ENCODE measurements at places on chromosomes 5 and 9.

DNA sequence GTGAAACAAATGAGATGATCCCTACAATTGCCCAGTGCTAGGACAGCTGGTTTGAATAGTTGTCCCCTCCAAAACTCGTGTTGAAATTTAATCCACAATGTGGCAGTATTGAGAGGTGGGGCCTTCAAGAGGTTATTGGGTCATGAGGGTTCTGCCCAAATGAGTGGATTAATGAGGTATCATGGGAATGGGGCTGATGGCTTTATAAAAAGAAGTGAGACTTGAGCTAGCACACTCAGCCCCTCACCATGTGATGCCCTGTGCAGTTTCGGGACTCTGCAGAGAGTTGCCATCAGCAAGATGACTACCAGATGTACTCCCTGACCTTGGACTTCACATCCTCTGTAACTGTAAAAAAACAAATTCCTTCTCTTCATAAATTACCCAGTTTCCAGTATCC, 33.1 kb downstream of the RANBP6 start:
- no peak for DNase-seq

DNA sequence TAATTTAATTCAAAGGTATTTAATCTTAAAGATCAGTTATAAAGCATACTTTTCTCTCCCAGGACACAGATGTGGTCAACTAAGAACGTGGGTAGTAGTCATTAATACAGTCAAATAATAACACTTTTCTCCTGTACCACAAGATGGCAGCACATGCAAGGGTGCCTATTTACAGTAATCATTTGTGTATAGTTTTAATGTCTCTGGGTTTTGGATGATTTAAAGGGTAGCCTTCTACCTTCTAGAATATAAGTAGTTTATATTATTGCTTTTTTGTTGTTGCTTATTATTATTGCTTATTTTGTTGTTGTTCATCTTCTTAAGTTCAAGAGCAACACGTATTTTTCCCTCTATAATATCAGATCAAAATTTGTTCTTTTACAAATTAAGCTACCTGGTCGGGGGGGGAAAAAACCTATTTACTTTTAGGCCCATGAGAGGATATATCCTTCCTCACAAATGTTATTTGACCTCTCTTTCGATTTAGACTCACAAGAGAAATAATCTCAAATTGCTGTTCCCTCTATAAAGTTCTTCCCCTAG, 59.6 kb upstream of the SLC27A6 start:
- no peak for DNase-seq

GRCh38 chr9:79768194-79768593, 196.4 kb downstream of the TLE4 start:
- no peak for DNase-seq

DNA sequence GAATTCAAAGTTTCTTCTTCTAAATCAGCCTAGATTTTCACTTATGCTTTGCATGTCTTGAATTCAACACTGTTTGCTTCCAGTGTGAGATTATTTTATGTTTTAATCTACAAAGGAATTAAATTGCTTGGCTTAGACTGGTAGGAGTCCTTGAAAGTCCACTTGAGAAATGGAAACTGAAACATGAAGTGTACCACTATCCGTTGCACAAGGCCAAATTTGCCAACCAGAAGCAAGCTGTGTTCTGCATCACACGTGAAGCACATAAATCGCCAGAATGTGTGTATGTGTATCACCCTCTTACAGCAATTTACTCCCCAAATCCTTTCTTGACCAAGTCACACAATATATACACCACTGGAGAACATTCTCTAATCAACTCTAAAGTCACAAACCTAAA, 10.3 kb downstream of the SEMA6A start:
- no peak for DNase-seq

DNA sequence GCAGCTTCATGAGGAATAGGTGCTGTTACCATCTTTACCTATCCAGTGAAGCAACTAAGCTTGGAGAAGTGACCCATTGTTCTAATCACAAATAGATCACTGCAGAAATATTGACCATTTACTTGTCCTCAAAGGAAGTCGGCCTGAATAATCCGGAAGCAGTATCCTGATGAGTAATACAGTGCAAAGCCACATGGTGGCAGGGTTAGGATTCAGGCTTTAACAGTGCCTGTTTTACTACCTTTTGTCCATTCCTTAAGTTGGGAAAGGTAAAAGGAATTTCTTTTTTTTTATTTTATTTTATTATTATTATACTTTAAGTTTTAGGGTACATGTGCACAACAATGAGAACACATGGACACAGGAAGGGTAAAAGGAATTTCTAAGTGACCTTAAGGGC, 336.3 kb downstream of the KDM4C start:
- no peak for DNase-seq

- DNase-seq: no peak
These were observed 19.9 kb downstream of the PRRX2 start for GRCh38 chr9:129685220-129685932.

- no peak for DNase-seq
These were observed 52.6 kb downstream of the LMX1B start for GRCh38 chr9:126666155-126666803.

DNA sequence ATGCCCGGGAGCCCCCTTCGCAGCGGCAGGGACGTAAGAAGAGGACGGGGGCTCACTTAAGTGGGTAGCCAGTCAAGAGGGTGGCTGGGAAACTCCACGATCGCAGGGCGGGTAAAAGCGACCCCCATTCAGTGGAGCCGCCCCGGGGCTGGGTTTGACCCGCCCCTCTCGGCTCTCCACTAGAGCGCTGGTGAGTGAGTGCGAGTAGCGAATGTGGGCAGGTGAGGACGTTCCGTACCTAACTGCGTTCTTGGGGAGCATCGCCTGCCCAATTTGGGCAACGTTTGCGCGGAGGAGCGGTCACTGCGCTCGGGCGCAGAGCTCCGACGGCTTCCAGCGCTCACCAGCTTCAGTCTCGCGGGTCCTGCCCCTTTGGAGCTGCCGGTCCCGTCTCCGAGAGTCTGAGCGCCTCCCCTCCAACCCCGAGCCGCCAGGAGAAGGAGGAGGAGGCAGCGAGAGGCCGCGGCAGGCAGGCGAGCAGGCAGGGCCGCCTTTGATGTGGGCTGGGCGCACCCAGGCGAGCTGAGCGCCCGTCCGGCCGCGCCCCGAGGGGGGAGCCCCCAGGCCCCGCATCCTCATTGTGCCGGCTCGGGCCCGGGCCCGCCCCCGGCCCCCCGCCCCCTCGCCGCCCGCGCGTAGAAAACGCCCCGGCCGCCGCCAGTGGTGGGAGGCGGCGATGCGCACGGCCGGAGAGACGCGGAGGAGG, at the start of gene FGF18:
Gene FGF18, plus strand, starts transcription at position 666 of the 706 bp plus-strand sequence. CDS start 553 bp downstream, outside the sequence.
- DNase-seq: peak; percentile 32

- DNase-seq: no peak
These were observed 111.0 kb upstream of the SLIT3 start for GRCh38 chr5:169411786-169412430.

GRCh38 chr5:131825404-131826013, 28.7 kb upstream of the FNIP1 start:
- DNase-seq: no peak

DNA sequence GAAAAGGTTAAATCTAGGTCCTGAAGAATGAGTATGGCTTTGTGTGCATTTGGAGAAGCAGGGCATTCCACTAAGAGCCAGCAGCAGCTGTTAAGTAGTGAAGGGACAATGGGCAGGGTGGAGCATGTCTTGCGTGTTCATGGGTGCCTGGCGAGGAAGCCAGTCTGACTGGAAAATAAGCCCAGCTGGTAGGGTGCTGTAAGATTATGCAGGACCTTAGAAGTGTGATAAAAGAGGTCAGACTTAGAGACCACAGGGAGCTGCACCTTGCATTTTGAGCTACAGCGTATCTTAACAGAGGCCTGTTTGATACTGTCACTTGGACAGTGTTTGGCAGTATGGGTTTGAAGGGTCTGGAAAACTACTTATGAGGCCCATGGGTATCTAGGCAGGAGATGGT, 131.7 kb upstream of the ELL2 start:
- DNase-seq: no peak

- no peak for DNase-seq
These were observed 18.8 kb upstream of the FCN2 start for GRCh38 chr9:134861595-134862334.

DNA sequence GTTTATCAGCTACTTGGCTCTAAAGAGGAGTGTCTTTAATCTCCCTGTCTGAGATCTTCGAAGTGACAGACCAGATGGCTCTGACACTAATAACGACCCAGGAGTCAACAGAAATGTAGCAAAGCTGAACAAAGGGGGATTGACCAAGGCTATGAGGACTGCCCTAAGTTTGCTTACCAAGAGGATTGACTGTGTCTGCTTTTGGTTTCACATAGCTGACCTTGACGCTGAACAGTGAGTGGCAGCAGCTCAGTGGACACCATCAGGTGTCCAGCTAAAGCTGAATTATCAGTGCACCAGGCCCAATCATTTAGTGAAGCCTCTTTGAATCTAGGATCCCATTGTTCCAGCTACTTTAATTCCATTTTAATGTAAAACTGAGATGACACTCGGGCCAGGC, 262.6 kb downstream of the COX7C start:
- no peak for DNase-seq

DNA sequence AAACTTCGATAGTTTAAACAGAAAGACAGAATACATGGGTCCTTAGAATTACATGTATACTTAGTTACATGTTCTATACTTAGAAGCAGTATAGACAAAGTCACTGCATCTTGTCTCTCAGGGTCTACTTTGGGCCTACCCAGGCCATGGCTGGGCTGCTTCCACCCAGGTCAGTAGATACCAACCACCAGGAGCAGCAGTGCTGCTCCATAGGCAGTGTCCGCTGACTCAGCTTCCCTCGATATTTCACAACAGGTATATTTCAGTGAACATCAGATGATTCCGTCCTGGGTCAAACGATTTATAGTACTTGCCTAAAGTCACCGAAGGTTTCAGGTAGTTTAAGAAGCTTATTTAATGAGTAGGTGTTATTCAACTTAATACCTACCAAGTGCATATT, 18.0 kb downstream of the IARS1 start:
- no peak for DNase-seq

- DNase-seq: no peak
These were observed 21.8 kb downstream of the RNF44 start for GRCh38 chr5:176515396-176515795.

DNA sequence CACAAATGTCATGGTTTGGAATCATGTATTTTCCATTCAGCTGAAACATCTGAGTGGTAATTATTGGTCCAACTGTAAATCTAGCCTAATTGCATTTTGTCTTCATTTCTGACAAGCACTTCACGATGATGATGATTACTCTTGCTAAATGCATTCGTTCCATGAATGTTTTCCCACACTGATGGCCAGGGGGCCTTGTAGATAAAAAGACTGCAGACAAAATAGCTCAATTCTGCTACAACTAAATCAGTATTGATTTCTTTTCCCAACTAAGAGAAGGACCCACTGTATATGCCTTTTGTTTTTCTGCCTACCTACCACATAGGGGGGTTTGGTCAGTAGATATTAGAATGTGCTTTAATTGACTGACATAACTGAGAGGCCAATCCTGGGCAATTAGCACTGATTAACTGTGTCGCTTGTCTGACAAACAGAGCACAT, 1351.3 kb upstream of the NUDT12 start:
- no peak for DNase-seq

DNA sequence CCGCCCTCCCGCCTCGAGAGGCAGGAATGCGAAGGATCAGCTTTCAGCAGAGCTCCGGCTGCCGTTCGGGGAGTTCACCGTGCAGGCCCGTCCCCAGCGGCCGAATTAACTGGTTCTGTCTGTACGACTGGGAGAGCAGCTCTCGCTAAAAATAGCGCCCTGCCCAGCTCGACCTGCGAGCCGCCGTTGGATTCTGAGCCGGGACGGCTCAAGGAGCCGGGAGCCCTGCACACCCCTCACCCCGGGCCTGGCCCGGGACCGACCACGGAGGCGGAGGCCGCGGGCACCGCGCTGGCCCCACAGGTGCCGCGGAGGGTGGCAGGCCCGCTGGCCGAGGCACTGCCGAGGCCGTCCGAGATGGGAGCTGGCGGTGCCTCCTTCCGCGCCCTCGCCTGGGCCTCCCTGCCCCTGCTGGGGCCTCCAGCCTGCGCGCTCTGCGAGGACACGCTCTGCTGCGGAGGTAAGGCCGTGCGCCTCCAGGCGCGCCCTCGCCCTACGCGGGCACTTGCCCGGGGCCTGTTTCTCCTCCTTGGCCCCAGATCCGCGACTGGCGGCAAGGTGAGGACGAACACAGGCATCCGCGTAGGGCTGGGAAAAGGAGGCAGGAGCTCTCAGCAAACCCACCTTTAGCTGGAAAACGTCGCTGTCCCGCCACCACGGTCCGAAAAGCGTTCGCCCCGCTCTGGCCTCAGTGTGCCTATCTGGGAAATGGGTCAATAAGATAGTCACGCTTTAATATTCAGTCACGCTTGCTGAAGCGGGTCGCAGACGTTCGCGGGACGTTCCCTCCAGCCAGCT, 53.1 kb upstream of the DAB2IP start:
- DNase-seq: no peak

- DNase-seq: no peak
These were observed 298.2 kb downstream of the MAN2A1 start for GRCh38 chr5:109987970-109988369.

- DNase-seq: no peak
These were observed 44.6 kb upstream of the SPDL1 start for GRCh38 chr5:169538944-169539343.

DNA sequence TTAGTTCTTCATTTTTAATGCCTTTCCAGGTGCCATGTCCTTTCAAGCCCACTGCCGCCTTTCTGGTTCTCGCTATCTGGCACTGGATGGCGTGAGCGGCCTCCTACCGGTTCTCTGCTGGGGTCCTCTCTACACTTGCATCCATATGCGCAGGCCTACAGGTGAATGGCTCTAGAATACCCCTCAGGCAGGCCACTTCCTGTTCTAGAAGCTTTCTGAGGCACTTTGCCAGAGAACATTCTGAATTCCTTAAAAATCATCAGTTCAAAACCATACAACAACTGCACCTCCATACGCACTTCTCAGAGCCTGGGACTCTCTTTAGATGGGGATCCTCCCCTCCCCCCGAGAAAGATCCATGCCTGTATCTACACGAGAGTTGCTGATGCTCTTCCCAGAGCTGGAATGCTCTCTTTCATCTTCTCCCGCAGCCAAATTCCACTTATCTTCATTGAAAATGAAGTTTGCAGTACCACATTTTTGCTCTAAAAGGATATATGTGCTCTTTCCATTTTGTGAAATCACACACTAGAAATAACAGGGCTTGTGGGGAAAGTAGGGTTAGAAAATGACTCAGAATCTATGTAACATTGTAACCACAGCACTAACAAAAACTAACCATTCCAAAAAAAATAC, 1.4 kb upstream of the LHFPL2 start:
- no peak for DNase-seq

- no peak for DNase-seq
These were observed 97.5 kb downstream of the ZNF608 start for GRCh38 chr5:124648902-124649467.

DNA sequence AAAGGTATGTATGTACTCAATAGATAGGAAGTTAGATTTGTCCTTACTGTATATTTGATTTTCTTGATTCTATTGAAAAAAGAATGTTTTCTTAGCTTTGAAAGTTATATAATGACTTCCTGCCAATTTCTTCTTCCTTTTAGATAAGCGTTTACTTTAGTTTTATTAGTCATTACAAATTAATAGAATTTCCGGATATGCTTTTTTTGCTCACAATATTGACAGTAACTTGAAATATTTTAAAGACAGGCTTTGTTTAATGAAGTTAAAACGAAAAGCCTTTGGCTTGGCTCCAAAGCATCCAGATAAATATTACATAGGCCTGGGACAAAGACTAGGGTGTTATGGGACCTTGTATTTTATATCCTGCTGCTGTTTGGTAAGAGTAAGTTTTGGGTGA, 49.5 kb downstream of the CWC27 start:
- DNase-seq: no peak

- no peak for DNase-seq
These were observed 33.4 kb upstream of the VDAC1 start for GRCh38 chr5:134038138-134038537.
